ENCODE measurements at places on chromosomes 7 and 10. TPM values are rescaled to one million over a fixed set of nuclear protein-coding genes. Genes with fewer than 3 reads are reported as not detected.

GRCh38 chr10:124149189-124150042, 56.0 kb upstream of the CHST15 start:
- ATAC-seq: no peak
- no peaks in the 10 kb centered on the region for H3K36me3 ChIP-seq
- H3K27me3 ChIP-seq: no peaks in the 10 kb centered on the region
- no peaks in the 10 kb centered on the region for H3K4me1 ChIP-seq
- no peak overlapping the region for H3K4me3 ChIP-seq
- no peak overlapping the region for H3K27ac ChIP-seq

Gene ZNF425
- total RNA-seq: 0.39 TPM

DNA sequence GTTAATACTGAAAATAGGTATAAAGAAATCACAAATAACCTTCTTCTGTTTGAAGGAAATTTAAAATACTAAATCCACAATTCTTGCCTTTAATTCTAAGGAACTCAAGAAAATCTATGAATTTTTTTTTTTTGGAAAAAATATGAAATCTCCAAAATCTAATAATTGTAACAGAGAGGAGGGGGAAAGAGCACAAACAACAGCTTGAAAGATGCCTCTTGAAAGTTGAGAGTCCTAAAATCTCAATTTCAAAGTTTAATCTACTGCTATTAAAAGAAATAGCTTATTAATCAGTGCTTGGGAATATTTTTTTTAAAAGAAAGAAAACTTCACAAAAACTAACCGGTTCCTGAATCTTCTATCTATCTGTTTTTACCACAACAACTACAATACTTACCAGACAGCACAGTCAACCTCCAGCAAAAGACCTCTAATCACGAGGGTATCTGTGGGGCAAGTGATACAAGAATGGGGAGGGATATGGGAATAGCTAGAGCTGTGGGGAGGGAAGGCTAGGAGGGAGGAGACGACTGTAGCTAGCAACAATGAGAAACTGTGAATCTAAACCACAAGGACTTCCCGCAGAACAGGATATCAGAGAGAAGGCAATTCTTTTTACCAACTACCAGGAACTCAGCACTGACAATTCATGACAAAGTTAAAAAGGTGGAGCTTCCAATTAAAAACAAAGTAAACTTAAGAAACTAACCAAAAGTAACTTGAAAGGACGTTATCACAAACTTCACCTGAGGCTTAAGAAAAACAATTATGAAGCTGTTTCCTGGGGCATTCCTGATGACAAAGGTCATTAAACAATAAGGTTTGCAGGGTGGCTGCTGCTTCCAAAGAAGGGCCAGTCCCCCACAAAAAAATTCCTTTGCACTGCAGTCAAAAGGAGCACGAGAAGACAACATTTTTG, at the start of gene USP54:
USP54 (minus strand) TSS at position 462 of the 919 bp plus-strand sequence. CDS start 15,684 bp downstream, outside the sequence.
- no peaks in the 10 kb centered on the region for H3K27me3 ChIP-seq
- H3K4me3 ChIP-seq: peak within 1 kb of the TSS; percentile 72
- no peaks in the 10 kb centered on the region for H3K36me3 ChIP-seq
- peak within 1 kb of the TSS; percentile 84 for H3K27ac ChIP-seq

Gene NDUFB2
- 215 TPM for total RNA-seq

Gene VAX1
- not detected for total RNA-seq

Measured in activated T-helper 17 cell treated with anti-CD3 and anti-CD28 coated beads, Interleukin-2, amount 50 U/mL, for 72 hours (primary cell).